Mammary epithelial cell (primary cell): ENCODE measurements at places on chromosomes 13 and 19.

DNA sequence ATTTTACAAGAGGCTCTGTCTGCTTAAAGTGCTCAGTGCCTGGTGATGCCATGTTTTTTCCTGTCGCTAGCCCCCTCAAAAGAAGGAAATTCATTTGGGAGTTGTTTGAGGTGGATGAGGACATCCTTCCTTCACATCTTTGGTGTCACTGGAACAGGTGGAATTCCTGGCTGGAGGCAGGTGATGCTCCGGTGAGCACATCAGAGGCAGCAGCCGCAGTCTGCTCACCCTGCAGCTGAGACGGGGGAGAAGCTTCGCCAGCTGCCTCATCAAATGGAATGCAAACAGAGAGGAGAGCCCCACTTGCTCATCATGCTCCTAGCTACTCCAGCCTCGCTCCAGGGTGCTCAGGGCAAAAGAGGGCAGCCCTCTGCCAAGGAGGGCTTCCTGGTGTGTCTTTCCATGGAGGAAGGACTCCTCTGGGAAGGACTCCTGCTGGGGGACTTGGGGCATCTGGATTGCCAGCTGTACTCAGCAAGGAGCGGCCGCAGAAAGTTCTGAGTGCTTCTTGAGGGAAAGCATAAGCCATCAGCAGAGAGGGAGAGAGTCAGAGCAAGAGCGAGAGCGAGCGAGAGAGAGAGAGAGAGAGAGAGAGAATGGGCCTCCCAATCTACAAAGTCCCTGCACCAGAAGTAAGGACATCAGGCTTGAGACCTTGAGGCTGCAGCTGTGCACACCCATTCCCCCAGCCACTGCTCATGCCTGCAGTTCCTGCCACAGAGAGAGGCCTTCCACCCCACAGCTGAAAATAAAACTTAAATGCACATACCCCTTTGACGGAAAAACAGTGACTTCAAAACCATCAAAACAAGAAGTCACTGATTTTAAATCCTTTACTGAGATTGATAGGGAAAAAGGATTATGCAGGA lies 74.3 kb upstream of the UBL3 start:
- DNase-seq, result peak; percentile 46

DNA sequence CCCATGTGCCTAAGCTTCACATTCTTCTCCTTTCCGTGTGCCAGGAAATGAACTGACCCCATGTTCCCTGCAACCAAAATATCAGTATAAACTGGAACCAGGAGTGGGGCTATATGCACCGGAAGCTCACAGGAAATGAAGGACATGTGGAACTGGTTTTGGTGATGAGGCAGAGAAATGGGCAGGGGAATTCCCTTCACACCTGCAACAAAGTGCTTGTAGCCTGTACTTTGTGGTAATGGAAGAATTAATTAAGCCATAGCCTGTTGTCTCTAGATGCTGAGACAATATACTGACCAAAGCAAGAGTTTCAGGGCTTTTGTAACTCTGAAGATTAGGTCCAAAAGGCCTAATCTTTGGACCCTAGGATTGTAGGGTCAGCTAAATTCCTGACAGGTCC lies 15.5 kb upstream of the UGGT2 start:
- no peak for DNase-seq

DNA sequence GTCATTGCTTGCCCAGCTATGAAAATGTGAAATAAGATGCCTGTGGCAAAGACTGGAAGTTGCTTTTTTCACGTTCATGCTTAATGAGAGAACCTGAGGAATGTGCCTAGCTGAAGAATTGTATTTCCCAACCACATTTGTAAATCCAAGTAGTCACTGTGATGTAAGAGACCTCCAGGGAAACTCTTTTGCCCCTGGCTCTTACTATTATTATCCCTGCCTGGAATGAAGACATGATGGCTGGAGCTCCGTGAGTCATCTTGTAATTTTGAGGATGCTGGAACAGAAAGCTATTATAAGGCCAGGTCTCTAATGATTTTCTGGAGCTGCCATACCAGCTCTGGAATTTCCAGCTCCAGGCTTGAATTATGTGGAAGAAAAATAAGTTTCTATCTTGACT lies 894.3 kb downstream of the DIAPH3 start:
- peak; percentile 0 for DNase-seq

GRCh38 chr13:80726868-80727267 lies 385.9 kb upstream of the SPRY2 start:
- DNase-seq, result no peak

DNA sequence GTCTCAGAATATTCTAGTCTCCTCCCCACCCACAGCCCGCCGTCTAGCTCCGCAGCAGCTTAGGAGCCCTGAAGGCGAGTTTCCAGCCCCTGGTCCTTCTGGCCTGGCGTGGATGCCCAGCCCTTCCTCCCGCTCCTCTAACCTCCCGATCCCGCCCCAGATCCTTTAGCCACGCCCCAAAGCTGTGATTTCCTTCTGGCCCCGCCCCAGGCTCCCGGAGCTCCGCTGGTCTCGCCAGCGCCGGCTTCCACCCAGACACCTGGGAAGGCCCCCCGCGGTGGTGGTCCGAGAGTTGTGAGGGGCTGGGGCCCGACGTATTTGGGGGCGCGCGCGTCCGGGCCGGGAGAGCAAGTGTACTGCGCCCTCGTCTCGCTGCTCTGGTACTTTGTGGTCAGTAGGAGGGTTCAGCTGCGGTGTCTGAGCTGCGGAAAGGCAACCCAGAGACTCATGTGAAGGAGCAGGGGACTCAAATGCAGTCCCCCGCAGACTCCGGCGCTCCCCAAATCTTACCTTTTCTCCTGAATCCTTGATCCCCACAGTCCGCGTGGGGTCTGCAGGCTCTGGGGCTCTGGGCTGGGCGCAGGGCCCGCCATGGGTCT lies at the start of gene CGB7:
TSS of gene CGB7 (minus strand) at position 114 of the 599 bp plus-strand sequence. CDS start 2,374 bp downstream, outside the sequence.
- peak; percentile 69 for DNase-seq

- DNase-seq, result no peak
Observed at GRCh38 chr13:100234006-100234405, 145.1 kb downstream of the PCCA start.

- no peak for DNase-seq
Observed at GRCh38 chr19:33649627-33650305, 28.0 kb downstream of the CHST8 start.

DNA sequence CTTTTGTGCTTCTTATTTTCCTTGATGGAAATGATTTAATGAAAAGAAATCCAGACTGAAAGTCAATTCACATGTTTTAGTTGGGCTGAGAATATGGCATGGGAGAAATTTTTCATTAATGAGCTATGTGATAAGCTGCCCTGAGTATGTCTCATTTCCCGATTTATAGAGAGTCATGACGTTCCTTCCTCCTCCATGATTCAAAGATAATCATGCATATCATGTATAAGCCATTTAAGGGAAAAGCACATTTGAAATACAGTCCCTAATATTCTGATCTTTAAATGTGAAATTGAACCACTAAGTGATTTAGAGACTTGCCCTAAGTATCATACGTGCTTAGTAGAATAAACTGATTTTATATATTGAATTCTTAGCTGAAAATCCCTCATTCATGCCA lies 840.9 kb downstream of the PCDH17 start:
- DNase-seq, result no peak

GRCh38 chr19:2922987-2923386 lies 21.8 kb downstream of the ZNF77 start:
- peak; percentile 88 for DNase-seq

- DNase-seq, result peak; percentile 31
Observed at GRCh38 chr13:94419304-94419924, 60.1 kb downstream of the DCT start.

GRCh38 chr13:113093580-113094409 lies 11.8 kb upstream of the F7 start:
- DNase-seq, result no peak

DNA sequence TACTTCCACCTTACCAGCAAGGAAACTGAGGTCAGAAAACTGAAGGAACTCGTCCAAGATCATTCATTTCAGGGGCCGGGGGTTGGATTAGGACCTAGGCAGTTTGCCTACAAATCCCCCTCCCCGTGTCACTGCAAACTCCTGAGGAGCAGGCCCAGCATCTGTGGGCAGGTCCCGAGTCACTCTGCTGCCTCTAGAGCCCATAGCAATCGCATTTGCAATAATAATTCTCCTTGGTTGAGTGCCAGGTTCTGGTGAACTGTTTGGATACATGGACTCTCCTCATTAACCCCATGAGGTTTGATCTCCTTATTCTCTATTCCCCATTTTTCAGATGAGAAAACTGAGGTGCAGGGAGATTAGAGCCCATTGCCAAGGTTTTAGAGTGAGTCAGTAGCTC lies 903 bp downstream of the PIN1 start:
- no peak for DNase-seq

- DNase-seq, result no peak
Observed at GRCh38 chr13:34772881-34773280, 169.2 kb upstream of the NBEA start.

DNA sequence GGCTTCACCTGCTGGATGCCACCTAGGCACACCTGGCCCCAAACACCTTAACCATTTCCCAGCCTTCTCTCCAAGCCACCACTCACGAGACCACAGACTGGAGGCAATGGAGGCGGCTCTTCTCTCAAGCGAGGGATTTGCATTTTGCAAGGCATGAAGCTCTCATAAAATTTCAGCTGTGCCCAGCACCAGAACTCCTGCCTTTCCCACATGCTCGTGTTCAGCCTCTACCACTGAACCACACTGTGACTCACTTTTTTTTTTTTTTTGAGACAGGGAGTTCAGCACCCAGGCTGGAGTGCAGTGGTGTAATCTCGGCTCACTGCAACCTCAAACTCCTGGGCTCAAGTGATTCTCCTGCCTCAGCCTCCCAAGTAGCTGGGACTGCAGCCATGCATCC lies 10.6 kb downstream of the NANOS3 start:
- DNase-seq, result peak; percentile 83

GRCh38 chr13:50128428-50128931 lies 113.2 kb downstream of the KCNRG start:
- DNase-seq, result no peak

GRCh38 chr19:55482967-55483705 lies 1.9 kb upstream of the NAT14 start:
- no peak for DNase-seq

DNA sequence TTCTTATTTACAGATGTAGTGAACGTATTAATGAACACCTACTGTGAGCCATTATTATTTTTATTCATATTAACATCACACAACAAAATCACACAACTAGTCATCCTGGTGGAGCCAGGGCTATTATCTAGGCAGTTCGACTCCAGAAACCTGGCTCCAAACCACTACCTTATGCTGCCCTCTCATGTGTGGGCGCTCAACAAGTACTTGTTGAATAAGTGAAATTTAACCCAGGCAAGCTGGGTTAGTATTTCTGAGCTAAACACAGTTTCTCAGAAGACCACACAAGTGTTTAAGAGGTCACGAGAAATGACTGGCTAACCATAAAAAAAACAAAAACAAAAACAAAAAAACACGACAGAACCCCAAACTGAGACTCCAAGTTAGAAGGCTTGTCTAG lies 33.6 kb downstream of the MZT1 start:
- no peak for DNase-seq

- no peak for DNase-seq
Observed at GRCh38 chr19:1783874-1784273, 28.2 kb downstream of the ATP8B3 start.

DNA sequence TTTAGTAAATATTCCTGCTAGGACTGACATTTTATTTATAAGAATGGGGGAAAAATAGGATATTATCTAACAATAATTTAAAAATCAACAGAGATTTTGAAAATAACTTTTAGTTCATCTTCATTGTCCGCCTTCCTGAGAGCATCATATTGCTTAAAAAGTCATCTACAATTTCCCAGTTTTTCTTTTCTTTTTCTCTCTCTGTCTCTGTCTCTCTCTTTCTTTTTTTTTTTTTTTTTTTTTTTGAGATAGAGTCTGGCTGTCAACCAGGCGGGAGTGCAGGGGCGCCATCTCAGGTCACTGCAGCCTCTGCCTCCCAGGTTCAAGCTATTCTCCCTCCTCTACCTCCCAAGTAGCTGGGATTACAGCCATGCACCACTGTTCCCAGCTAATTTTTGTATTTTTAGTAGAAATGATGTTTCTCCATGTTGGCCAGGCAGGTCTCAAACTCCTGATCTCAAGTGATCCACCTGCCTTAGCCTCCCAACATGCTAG lies 276.3 kb downstream of the DACH1 start:
- no peak for DNase-seq

DNA sequence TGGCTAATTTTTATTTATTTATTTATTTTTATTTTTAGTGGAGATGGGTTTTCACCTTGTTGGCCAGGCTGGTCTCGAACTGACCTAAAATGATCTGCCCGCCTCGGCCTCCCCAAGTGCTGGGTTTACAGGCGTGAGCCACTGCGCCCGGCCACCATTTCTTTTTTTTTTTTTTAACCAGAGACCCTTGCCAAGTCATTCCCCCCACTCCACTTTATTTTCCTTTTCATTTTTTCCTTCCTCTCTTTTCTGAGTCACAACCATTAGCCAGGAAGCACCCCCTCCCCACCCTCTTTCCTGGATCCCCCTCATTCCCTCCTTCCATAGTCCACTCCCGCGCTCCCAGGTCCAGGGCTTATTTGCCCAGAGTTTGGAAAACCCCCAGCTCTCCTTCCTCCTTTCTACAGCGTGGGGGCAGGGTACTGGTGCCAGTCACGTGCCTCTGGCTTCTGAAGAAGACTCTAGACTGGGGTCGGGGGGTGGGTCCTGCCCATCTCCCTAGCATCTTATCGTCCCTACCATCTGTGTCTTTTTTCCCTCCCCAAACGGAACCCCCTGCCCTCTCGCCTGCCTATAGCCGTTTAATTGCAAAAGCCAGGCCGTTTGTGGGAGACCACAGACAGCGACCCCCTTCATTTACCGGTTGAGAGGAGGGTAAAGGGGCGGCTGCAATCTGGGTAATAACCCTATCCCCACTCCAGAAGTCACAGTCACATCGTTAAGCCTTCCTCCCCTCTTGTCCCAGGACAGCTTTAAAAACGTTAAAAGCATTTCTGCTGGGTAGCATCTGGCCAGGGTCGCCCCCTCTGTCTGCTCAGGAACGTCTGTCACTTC lies 1.1 kb upstream of the CALR start:
- no peak for DNase-seq

- DNase-seq, result no peak
Observed at GRCh38 chr13:98223741-98224140, 46.7 kb upstream of the RNF113B start.

- DNase-seq, result no peak
Observed at GRCh38 chr13:51856998-51857397, 4.8 kb upstream of the CCDC70 start.

GRCh38 chr19:49113762-49114629 lies at the start of gene LIN7B:
Gene LIN7B, plus strand, starts transcription at chr19:49114370. Its CDS starts 35 bp downstream, at chr19:49114405.
- DNase-seq, result peak; percentile 57

GRCh38 chr13:51849145-51850101 lies 4.4 kb upstream of the TMEM272 start:
- no peak for DNase-seq

GRCh38 chr19:8129061-8129618 lies 20.3 kb downstream of the FBN3 start:
- DNase-seq, result no peak
